ENCODE measurements at places on chromosomes 6 and 20.
A peak's percentile ranks its signal among the peaks of the same experiment; 100 is the strongest.

- DNase-seq: no peak
These were observed 10.7 kb downstream of the SLC22A23 start for GRCh38 chr6:3446184-3446583.

- DNase-seq: peak; percentile 55
These were observed 38.3 kb downstream of the COX4I2 start for GRCh38 chr20:31675828-31676608.

- DNase-seq: no peak
These were observed 146.1 kb upstream of the AKAP12 start for GRCh38 chr6:151093706-151094105.

- no peak for DNase-seq
These were observed 288.4 kb downstream of the CLIC5 start for GRCh38 chr6:45727228-45727627.

DNA sequence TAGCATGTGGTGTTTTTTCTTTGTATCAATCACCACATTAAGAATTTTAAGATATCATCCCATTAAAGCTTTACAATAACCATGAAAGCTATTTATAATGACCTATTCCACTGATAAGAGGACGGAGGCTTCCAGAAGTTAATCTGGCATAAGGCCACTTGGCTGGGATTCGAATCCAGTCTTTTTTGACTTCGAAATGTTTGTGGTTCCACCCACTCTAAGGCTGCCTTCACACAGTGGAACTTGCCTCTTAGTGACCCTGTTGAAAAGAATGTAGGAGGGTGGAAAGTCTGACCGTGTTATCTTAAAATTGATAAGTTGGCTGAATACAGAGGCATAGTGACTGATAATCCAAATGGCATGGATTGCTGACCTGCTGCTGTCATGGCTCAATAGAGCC lies 959.7 kb downstream of the KIF16B start:
- no peak for DNase-seq

GRCh38 chr20:14375416-14375985 lies 38.1 kb upstream of the FLRT3 start:
- no peak for DNase-seq

GRCh38 chr20:24488800-24489175 lies 19.4 kb downstream of the SYNDIG1 start:
- no peak for DNase-seq

- no peak for DNase-seq
These were observed 63.1 kb downstream of the GMPR start for GRCh38 chr6:16301511-16301910.

DNA sequence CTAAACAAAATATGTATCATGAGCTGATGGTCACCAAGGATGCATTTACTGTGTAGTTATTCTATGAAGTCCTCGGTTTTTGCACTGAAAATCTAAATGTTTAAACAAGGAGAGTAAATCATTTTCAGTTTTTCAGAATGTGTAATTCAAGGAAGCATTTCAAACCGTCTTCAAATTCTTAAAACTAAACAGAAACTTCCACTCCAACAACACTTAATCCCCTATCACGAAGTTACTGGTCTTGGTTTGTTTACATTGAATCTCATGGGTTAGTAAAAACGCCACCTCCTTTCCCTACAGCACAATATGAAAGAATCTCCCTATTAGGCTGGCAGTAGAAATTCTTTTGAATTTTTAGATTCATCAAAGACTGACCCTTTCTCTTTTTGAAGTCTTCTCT lies 192.9 kb downstream of the AIG1 start:
- DNase-seq: no peak

DNA sequence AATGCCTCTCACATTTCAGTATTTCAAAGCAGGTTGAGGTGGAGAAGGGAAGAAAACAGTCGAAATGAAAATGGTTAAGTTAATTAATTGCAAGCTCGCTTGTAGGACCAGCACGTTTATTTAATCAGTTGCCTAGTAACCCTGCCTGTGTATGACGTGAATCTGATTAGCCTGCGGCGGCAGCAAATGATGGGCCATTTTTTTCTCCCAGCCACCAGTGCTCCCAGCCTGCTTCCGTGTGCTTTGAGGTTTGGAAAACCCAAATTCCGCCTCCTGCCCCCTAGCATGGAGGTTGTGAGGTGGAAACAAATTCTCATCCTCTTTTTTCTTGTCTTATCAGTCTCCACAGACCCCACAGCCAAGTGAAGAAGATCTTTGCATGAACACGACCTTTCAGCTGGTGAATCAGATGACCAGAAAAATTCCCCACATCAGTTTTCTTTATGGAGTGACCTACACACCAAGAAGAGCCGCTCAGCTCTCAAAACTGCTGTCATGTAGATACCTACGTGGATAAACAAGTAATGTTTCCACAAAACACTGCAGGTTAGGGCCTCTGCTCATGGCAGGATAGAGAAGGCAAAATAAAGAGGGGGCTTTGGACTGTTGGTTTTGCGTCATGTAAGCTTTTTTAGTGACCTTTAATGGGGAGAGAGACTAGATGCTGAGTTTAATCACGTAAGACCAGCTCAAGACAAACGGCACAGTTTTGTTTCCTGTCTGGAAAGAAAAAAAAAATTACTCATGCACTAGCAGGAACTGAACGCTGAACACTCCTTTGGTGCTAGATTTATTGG lies 572.9 kb upstream of the NOX3 start:
- no peak for DNase-seq
